ENCODE measurements at places on chromosomes 16 and 17.

- no peak for DNase-seq
Measured at GRCh38 chr17:29857823-29858222, 72.2 kb downstream of the SSH2 start.

GRCh38 chr16:17266608-17267313, 204.0 kb downstream of the XYLT1 start:
- DNase-seq: no peak

DNA sequence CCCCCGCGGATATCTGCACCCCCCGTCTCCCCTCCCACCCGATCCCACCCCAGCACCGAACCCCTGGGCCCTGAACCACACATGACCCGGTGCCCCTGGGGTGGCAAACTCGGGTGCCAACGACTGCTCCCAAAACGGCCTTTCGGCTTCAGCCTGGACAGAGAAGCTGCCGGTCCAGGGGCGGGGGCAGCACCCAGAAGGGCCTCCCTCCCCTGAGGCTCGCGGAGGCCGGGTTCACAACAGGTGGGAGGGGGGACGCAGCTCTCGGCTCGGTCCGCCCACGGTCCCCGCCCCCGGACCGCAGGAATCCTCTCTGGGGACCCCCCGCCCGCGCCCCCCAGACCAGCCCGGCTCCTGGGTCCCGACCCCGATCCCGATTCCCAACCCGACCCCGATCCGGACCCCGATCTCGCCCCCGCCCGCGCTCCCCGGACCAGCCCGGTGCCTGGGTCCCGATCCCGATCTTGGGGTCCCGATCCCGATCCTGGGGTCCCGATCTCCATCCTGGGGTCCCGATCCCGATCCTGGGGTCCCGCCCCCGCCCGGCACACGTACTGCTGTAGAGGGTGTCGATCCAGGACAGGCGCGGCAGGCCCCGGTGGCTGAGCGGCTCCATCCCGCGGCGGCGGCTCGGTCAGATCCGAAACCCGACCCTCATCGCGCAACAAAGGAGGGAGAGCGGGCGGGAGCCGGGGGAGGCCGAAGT, 516 bp downstream of the ABR start:
- DNase-seq: no peak

GRCh38 chr17:38735161-38735997, 5.2 kb downstream of the CISD3 start:
- no peak for DNase-seq

GRCh38 chr16:82776470-82777146, 149.8 kb downstream of the CDH13 start:
- DNase-seq: no peak

DNA sequence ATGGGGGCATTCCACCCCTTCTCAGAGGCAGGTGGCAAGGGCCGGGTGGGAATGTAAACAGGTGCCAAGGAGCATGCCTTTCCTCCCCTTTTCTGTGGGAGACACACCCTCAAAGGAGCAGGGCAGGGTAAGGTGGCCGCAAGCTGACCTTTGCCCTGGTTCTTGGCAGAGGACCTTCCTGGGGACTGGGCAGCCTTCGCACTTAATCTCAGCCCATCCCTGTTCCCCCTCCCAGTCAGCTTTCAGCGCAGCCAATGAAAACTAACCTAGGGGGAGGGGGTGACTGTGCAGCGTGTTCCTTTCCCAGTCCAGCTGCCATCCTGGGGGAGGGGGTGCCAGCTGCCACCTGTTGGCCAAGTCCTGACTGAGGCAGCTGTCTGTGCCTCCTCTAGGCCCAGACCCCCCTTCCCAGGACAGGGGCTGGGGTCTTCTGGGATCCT, 2.8 kb downstream of the TRAF4 start:
- DNase-seq: no peak

DNA sequence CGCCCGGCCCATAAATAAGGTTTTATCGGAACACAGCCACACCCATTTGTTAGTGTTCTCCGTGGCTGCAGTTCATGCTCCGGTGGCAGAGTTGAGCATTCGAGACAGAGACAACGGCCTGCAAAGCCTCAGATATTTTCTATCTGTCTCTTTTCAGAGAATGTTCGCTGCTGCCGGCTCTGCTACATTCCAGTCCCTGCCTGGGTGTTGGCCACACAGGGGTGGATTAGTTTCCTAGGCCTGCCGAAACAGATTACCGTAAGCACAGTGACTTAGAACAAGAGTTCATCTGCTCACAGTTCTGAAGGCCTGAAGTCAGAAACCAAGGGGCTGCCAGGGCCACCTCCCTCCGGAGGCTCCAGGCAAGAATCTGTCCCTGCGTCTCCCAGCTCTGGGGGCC, 19.1 kb upstream of the GSG1L start:
- DNase-seq: no peak

DNA sequence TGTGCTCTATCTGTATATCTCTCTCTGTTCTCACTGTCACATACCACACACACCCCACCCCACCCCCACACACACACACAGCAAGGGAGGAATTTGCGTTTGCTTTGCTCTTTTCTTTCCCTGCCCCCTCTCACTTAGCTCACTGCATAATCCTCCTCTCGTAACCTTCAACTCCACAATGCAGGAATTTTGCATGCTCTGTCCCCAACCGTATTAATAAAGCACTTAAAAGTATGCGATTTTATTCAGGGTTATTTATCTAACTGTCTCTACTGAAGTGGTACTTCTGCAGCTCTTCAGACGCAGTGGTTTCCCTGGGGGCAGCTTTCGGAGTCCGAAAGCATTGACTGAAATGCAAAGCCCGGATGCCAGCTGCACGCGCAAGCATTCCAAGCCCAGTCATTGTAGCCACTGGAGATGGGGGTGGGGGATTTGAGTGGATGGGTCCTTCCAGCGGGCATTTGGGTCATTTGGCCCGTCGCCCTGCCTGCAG, 105.4 kb upstream of the RBFOX1 start:
- no peak for DNase-seq

DNA sequence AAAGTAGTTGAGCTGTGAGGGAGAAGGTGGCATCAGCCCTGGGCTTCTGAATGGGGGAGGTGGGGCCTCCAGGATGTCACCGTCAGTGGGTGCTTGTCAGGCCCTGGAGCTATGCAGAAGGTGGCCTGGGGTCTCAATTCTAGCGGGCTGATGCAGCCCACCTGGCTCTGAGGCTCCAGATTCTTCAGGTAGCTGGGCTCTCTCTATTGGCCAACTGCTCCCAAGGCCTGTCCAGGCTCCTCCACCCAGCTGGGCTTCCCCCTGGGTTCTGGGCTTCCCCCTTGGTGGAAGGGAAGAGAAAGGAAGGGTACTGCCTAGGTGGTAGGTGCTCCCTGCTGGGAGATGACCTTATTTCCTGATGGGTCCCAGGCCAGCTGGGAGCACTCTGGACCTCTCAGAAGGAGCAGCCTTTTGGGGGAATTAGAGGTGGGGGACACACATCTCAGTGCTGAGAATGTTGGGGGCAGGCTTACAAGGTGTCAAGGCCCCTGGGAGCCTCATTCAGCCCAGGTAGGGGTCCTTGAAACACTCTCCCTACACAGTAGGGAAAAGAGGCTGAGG, 1728.3 kb downstream of the TP53TG3F start:
- no peak for DNase-seq

GRCh38 chr16:68737730-68738629, 888 bp downstream of the CDH1 start:
- DNase-seq: no peak

DNA sequence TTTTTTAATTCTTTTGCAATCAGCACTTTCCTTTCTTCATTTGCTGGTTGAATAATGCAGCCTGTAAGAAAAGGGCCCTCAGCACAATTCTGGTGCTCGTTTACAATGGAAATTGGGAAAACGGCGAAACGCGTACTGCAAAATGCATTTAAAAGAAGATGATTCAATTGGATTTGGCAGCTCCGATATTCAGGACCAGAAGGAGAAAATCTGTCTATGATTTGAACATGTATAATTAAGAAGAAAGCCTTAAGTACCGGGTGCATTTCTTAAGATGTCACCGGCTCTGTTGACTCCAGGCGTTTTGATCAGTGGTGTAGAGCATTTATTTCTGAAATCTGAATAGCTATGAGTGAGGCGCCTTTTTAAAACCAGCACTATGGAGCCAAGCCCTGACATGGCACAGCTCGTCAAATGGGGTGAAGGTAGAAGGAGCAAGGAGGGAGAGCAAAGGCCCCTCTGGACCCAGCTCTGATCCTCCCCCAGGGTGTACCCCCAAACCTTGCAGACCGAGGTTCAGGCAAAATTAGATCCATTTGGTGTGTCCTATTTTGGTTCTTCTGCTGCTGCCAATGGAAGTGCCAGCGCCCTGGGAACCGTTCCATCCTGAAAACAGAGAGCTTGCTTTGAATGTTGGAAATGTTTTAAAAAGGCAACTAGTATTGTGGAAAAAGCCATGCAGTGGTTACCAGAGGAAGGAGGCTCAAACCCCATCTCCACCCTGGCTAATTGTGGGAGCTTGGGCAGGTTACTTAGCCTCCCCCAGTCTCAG, 161.4 kb upstream of the RPL38 start:
- DNase-seq: no peak

GRCh38 chr16:57998992-57999365, 1.5 kb downstream of the ZNF319 start:
- DNase-seq: no peak

GRCh38 chr17:82086941-82087906, 10.8 kb downstream of the FASN start:
- no peak for DNase-seq

- no peak for DNase-seq
Measured at GRCh38 chr16:60510941-60511340, 1525.3 kb downstream of the CDH8 start.
